ENCODE measurements at places on chromosomes 11 and 22.

GRCh38 chr11:74033046-74033445, 24.2 kb upstream of the UCP3 start:
- DNase-seq: no peak

GRCh38 chr22:41917903-41918791, 3.3 kb upstream of the SHISA8 start:
- no peak for DNase-seq

- DNase-seq: no peak
These were observed 132.9 kb upstream of the BLID start for GRCh38 chr11:122248939-122249338.

- no peak for DNase-seq
These were observed 80.3 kb downstream of the ETS1 start for GRCh38 chr11:128506999-128507611.

- DNase-seq: no peak
These were observed 9.2 kb downstream of the MUC2 start for GRCh38 chr11:1083621-1084551.

DNA sequence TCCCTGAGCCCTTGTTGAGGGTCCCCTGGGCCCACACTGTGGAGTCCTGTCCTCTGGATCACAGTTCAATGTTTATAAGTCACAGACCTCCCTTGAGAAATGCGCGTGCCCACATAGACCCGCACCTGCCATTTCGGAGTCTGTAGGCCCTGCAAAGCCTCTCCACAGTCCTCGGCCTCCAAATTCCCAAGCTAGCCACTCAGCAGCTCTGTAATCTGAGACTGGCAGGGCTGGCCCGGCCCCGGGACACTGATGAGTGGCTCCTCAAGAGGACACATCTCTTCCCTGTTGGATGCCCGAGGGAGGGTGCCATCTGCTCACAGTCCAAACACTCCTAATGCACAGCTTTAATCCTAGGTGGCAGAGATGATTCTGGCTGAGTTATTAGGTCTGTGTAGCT, 39.1 kb downstream of the B3GAT1 start:
- no peak for DNase-seq

DNA sequence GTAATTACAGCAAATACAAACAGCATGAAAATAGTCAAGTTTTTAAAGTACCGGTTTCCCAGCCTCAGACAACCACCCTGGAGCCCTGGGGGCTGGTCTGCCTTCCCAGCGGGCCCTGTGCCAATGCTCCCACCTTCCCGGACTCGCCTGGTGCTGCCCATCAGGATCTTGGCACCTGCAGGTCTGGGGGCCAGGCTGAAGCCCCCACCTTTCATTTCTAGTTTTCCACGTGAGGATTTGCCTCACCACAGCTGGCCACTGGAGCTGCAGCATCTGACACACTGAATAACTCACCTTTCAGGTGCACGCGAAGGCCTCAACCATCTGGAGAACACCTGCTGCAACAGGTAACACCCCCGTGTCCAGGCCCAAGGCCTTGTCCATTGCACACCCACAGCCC, 108.7 kb upstream of the THY1 start:
- DNase-seq: no peak
